ENCODE measurements at places on chromosomes 1 and 21.

- DNase-seq = peak; percentile 73
These were observed 12.6 kb downstream of the CD2 start for GRCh38 chr1:116766616-116767469.

GRCh38 chr1:10339815-10340214 is 59.0 kb upstream of the PGD start:
- DNase-seq = peak; percentile 58

GRCh38 chr1:232988572-232989040 is 38.2 kb downstream of the NTPCR start:
- no peak for DNase-seq

DNA sequence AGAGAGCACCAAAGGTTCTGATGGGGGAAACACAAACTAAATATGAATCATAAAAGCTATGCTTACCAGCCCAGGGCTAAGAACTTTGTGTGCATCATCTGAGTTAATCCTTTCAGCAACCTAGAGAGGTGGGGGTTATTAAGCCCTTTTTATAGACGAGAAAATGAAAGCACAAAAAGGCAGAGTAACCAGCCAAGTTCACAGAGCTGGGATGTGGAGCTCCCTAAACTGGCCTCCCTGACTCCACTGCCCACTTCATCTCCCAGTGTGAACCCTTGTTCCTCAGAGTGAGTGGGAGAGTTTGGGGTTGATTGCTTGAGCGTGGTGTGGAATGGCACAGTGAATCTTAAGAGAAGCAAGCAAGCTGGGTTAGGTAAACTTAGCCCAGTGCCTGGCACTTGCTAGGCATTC is 10.8 kb upstream of the BCAR3 start:
- DNase-seq = peak; percentile 42

DNA sequence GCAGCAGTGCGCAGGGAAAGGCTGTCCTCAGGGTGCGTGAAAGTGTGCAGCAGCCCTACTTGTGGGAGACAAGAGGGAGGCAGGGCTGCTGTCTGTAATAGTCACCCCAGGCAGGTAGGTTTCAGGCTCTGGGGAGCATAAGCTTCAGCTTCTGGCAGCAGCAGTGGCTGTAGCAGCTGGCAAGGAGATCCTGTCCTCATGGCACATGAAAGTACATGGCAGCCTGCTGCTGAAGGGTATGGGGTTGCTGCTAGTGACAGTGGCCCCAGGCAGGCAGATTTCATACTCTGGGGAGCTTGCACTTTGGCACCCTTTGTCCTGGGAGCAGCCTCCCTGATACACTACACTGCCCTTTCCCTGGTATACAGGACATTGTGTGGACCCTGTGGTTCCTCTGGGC is 26.3 kb downstream of the KIAA0319L start:
- no peak for DNase-seq

- DNase-seq = no peak
These were observed 50.9 kb downstream of the VANGL2 start for GRCh38 chr1:160451119-160451858.

DNA sequence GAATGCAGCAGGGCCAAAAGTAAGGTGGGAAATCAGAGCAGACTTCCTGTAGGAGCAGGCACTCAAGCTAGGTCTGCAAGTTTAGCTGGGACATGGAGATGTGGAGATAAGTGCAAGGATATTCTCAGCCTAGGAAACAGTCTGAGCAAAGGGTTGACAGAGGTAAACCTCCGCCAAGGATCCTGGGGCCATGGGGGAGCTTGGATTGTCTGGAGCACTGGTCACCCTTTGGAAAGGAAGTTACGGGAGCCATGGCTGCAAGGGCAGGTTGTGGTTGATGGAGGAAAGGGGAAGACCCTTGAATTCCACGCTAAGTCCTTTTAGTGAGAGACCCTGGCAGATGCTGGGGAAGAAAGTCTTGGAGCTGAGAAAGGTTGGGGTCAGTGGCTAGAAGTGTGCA is 150.9 kb downstream of the PTPRU start:
- DNase-seq = no peak

DNA sequence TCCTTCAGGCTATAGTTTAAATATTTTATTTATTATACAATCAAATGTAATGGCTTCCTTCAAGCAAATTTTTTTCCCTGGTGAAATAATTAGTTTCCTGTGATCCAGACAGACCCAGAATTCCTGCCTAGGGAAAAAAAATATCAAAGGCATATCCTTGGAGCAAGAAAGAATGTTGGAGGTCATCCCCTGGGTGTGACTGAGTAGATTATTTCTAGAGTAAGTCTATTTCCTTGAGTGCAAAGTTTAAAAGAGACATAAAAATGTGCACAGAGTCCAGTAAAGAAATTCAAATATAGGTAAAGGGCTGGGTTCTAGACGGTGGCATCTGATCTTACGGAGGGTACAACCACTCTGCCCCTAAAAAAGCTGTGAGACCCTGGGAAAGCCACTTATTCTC is 32.2 kb upstream of the SAMD13 start:
- DNase-seq = no peak

GRCh38 chr1:94999456-95000131 is 72.7 kb upstream of the CNN3 start:
- no peak for DNase-seq

DNA sequence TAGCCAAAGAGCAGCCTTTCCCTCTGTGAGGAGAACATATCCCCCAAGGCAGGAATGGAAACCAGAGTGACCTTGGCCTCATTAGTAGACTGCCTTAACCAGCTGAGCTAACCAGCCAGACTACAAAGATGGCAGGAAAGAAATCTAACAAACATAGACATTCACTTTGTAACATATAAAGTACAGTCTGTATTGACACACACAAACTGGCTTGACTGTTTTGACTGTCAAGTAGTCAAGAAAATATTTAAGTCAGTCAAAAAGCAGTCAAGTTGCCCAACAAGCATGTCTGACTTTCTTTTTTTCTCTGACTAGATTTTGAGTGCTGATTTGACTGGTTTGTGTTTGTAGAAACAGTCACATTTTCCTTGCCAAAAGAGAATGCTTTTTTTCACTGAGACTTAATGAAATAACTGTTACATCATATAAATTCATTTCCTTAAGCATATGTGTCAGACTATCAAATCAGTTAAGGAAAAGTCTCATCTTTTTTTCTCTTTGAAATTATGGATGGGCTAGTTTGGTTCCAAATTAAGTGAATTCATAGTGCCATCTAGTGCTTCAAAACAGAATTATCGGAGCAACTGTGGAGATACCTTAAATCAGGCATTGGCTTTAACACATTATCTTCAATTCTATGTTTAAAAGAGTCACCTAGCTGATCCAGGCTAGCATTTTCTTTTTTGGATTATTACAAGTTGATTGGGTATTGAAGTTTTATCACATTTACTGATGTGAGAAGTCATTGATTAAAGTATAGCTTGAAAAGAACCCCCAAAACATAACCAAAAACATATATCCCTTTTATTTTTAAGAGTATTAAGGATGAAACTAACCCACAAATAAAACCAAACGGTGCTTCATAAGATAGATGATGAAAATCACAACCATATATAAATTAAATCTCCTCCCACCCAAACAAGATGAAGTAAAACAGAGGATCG is 75.0 kb downstream of the ATP6V1G3 start:
- peak; percentile 65 for DNase-seq

DNA sequence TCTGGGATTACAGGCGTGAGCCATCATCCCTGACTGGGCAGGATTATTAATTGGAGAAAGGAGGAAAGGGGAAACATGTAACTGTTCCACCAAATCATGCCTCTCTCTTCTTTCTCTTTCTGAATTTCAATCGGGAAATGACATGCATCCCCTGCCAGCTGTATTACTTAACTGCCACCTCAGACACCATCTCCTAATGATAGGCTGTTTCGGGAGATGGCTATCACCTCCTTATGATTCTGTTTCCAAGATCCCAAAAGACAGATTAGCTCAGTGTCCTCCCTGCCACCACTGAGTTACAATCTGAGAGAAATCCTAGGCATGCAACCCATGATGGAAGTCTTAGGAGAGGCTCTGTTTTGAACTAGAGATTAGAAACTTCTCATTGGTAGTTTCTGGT is 67.5 kb downstream of the MIS18A start:
- DNase-seq = no peak

DNA sequence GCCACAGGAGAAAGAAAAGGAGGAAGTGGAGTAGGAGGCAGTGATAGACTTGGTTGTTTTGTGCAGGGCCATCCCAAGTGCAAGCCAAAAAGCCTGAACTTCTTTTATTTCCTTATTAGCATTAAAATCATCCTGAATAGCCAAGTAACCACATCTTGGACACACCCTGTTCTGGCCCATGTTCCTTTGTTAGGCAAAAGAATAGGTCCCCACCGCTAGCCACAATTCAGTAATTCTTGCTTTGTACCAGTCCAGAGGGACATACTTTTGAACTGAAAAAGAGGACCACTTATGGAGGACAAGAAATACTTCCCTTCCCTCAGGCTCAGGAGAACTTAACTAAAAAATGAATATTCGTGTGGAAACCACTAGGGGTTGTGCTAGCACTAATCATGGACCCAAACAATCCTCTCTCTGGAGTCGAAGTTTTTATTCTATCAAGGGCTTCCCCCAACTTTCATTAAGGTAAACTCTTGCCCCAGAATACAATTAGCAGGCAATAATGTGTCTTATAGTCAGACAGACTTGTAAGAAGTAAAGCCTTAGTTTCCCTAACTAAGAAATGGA is 19.4 kb downstream of the TNFSF4 start:
- DNase-seq = no peak

DNA sequence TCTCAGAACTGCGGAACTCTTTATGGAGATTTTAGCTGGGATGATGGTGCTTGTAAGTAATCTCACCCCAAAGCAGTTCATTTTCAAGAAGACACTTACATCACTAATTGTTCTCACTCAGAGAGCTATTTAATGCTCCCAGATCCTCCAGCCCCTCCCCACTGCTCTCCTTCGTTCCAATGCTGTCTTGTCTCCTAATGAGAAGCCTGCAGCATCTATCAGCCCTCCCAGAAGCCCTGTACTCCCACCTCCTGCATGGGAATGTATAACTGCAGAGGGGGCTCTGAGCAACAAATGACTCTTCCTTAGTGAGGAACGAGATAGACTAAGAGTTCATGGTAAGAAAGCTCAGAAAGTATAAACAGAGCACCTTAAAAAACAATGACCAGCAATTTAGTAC is 377.4 kb upstream of the RUNX1 start:
- no peak for DNase-seq

DNA sequence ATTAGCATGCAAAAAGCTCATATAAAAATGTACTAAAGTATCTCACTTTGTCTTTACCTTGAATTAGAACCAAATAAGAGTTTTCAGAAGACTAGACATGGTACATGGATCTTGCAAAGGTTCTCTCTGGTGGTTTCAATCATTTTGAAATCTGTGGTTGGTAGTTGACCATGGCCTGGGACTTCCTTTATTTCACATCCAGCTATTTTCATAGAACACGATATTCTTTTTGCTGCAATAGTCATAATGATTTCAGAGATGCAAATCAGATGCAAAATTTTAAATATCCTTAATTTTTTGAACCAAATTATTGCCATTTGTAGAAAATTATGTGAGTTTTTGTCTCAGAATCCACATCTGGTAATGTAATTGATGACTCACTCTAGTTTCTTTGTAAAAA is 375.1 kb upstream of the ZP4 start:
- no peak for DNase-seq

GRCh38 chr1:58402444-58402843 is 144.1 kb downstream of the OMA1 start:
- DNase-seq = peak; percentile 52

- DNase-seq = no peak
These were observed 282.4 kb upstream of the NEGR1 start for GRCh38 chr1:72564749-72565148.

- DNase-seq = no peak
These were observed 747 bp downstream of the ADAMTS1 start for GRCh38 chr21:26844258-26845065.

DNA sequence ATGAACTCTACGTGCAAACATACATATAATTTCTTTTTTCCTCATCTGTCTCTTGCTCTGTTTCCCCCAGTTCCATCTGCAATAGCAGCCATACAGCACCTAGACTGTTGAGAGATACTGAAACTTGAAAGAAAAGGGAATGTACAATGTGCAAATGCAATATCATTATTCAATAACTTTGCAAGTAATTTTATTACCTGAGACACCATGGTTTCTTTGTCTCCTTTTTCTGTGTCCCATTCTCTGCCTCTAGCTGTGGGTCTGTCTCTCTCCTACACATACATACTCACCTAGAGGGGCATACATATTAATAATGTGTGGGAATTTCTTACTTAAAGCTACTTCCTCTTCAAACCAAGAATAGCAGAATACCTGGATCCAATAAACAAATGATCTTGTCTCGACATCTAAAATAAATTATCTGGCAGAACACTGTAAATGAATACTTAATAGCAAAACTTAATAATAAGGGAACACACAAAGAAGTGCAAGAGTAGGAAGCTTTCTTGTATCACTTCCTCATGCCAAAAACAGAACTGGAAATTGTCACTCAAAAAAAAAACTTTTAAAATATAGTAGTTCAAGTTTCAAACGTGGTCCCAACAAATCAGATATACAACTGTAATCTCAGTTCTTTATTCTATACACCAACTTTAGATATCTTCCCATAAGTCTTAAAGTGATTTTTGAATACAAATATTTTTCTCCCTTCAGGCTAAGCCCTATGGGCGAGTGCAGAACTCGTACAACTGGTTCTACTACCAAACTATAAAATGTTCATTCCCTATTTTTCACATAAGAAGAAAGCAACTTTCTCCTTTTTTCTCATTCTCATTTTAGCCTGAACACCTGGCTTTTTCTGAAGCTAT is 194.6 kb downstream of the NRIP1 start:
- DNase-seq = no peak
